ENCODE measurements at places on chromosomes 6 and 20.

- no peak for DNase-seq
Observed at GRCh38 chr6:24643920-24644319, 2.1 kb downstream of the KIAA0319 start.

GRCh38 chr6:32689531-32690501 is 23.4 kb upstream of the HLA-DQB1 start:
- DNase-seq, result no peak

GRCh38 chr6:169665289-169665688 is 36.5 kb downstream of the WDR27 start:
- peak; percentile 55 for DNase-seq

DNA sequence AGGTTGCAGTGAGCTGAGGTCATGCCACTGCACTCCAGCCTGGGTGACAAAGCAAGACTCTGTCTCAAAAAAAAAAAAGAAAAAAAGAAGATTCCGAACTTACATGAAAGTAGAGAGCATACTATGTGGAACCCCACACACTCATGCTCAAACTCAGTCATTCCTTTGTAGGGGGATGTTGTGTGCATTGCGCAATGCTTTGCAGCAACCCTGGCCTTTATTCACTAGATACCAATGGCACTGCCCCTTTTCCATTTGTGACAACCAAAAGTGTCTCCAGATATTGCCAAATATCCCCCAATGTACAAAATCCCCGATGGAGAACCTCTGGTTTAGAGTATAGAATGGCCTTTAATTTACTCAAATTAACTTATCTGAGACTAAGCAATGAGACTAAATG is 158.6 kb downstream of the GJA1 start:
- DNase-seq, result no peak

DNA sequence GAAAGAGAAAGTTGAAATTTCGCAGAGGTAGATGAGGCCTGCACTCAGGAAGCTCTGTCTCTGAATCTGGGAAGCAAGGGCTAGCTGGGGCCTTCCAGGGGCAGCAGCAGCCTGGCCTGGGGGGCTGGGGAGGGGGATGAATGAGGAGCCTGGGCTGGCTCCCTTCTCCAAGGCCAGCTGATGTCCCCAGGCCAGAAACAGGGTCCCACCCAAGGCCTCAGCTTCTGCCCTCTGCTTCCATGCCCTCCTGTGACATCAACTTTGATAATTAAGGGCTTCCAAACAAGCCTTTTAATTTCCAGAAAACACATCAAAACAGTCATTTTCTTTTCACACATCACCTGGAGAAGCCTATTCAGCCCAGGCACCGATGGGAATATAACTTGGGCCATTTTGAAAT is 15.4 kb downstream of the TFAP2A start:
- DNase-seq, result no peak

DNA sequence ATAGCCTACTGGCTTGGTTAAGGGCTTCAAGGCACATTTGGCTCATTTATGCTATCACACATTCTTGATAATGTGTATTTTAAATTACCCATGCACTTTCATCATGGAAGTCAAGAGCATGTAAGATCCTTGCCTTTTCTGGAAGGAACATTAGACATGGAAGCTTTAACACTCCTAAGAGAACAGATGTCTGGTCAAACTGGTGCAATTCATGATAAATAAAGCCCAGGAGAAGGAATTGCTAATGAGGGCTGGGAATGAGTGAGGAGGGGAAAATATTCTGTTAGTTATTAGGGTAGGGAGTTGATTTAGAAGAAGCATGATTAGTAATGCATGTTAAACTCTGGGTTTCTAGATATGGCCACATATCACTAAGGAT is 688.6 kb upstream of the CITED2 start:
- DNase-seq, result peak; percentile 51

DNA sequence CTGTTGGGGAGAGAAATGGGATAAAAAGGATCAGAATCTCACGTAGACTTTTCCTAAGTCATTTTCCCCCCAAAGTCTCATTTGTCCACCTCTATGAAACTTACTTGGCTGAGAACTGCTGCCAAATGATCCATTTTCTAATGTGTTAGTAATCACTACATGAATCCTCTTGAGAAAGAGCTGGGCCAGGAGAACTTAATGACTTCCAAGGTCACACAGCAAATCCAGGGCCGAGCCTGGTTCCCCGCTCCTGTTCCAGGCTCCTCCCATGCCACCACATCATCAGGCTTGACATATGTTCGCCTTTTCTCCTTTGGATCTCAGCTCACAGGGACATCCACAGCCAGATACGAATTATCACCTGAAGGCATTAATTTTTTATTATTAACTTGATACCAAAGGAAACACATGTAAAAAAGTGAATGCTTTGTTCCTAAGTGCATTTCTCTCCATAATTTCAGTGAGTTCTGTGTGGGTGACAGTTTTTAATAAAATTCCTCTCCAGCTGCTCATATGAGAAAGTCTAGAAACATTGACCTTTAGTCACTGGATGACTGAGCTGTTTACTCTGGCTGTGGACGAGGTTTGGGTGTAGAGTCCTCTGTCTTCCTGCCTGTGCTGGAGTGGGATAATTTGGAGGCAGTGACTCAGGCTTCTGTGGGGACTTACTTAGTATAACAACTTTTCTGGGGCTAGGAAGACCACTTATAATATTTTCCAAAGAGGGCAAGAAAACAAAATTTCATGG is 276.3 kb downstream of the PAX1 start:
- no peak for DNase-seq

- no peak for DNase-seq
Observed at GRCh38 chr6:132131758-132132157, 180.6 kb upstream of the CCN2 start.

GRCh38 chr20:50562262-50562701 is 52.1 kb downstream of the PTPN1 start:
- peak; percentile 91 for DNase-seq

All from DMS79 (cell line).